ENCODE measurements at places on chromosomes 1 and 21.

- no peak for DNase-seq
Observed at GRCh38 chr21:45874716-45875415, 106.7 kb upstream of the COL6A1 start.

DNA sequence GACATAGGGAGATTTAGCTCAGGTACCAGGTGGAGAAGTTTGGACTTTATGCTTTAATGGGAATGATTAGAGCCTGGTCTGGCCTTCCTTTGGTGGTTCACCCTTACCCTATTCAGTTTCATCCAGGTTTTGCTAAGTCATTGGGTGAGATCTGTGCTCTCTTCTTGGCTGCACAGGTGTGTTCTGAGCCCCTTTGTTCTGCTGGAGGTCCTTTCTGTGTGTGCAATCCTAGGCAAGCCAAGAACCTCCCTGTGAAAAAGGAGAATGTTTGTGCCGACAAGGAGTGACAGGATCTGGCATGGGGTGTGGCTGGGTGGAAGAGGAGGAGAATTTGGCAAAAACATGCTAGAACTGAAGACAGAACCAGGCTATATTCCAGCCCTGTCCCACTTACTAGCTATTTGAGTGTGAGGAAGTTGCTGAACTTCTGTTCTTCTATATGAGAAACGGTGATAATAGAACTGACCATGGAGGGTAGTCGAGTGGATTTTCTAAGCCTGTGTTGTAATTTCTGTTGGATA lies 4.6 kb downstream of the GSTM5 start:
- no peak for DNase-seq

- no peak for DNase-seq
Observed at GRCh38 chr1:63463248-63463647, 59.8 kb downstream of the ITGB3BP start.

DNA sequence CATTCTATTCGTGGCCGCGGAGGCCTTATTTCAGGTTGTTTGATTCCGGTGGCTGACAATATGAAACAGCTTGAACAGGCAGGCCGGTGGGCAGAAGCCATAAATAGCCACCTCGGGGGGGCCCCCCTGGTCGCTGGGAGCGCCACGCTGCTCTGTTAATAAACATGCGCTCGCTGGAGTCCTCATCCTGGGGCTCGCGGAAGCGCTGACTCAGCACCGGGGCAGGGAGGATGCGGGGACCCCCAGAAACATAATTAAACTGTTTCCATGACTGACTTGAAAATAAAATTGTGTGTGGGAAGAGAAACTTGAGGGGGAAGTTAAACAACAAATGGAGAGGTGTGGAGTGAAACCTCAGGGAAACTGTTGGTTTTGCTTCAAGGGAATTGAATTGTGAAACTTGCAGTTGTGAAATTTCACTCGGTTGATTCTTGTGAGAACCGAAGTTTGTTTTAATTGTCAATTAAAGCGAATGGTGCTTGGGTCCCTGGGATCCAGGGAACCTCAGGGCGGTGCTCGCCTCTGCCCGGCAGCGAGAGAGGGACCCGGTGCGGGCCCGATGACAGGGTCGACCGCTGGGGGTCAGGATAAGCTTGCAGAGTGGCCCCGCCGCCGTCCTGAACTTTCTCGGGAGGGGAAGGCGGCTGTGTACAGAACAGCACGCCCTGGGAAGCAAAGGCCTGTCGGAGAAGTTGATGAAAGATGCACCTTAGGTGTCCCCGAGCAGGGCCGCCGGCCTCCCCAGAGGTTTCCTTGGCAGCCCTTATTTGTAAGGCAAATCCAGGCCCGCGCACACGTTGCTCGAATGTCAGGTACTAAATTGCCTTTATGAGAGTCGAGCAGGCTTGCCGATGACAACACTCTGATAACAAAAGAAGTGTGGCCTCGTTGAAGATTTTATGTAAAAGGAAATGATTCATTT lies 176.9 kb upstream of the LMO4 start:
- DNase-seq, result no peak

- DNase-seq, result peak; percentile 84
Observed at GRCh38 chr1:198876371-198876871, 237.6 kb downstream of the PTPRC start.

DNA sequence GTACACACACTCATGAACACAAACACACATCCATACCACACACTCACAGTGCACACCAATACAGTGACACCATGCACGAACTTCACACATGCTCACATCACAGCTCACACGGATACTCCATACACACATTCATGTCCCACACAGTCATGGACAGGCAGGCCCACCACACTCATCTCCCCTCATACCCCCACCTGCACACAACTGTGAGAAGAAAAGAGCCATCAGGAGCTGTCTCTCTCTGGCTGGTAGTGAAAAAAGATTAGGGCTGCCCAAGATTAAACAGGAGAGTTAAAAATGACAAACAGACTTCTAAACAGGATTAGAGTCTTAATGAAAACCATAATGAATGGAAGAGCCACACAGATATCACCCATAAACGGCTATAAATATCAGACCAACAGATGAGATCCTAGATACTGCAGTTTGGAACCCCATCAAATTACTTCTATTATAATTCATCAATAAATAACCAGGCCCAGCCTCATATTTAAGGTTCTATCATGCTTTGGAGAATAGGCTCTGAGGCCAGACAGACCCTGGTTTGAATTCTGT lies 122.3 kb downstream of the PLXNA2 start:
- no peak for DNase-seq

DNA sequence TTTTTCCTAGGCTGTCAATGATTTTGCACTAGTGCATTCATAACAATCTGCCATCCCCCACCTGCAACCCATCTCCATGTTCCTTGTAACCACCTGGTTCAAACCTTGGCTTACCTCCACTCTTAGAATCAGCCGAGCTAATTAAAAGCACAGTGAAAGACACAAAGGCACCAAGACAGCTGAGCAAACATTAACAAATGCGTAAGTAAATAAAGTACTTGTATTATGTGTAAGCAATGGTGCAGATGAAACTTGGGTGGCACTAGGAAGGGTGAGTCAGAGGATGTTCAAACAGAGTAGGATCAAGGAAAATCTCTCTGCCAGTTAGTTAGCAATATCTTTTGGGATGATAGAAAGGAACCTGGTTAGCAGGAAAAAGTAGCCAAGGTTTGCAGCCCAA lies 5.1 kb upstream of the FOXJ3 start:
- DNase-seq, result peak; percentile 99

- DNase-seq, result no peak
Observed at GRCh38 chr1:67515324-67516080, 85.3 kb upstream of the SERBP1 start.

GRCh38 chr1:8384088-8384487 lies 66.2 kb downstream of the SLC45A1 start:
- no peak for DNase-seq

DNA sequence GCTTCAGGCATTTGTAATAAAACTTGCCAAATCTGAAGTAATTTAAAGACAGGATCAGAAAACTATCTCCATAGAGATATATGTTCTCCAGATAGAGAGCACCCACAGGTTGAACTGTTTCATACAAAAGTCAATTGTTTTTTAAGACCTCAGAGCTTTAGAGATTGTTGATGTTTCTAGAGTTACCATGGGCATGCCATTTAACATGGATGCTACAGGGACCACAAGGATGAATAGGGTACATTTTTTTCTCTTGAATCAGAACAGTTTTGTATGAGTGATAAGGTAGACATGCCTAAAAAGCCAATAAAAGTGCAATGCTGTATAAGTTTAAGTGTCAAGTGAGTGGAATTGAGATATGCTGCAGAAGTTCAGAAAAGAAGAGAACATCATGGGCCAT lies 511.0 kb upstream of the CAMK1G start:
- DNase-seq, result no peak

DNA sequence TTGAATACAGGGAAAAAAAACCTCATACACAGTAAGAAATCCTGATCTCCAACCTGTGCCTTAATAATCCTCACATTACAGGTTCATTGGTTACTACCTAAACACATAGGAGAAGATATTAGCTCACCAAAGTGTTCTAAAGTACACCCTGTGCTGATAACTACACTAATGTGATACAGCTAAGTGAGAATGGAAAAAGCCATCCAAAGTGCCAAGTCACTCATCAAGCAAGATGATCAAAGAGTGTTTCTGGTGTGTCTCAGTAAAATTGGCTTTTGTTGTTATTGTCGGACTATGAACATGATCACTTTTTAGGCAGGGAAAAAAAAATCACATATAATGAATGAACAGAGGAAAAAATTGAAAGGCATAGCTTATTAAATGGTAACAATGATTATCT lies 31.4 kb downstream of the EPS15 start:
- DNase-seq, result no peak

- DNase-seq, result no peak
Observed at GRCh38 chr1:229040630-229041358, 230.1 kb upstream of the RAB4A start.

GRCh38 chr21:39934895-39935294 lies 67.7 kb downstream of the PCP4 start:
- DNase-seq, result no peak

- no peak for DNase-seq
Observed at GRCh38 chr1:33687000-33687399, 176.9 kb upstream of the HMGB4 start.

- DNase-seq, result no peak
Observed at GRCh38 chr1:7378346-7379130, 392.6 kb upstream of the VAMP3 start.

DNA sequence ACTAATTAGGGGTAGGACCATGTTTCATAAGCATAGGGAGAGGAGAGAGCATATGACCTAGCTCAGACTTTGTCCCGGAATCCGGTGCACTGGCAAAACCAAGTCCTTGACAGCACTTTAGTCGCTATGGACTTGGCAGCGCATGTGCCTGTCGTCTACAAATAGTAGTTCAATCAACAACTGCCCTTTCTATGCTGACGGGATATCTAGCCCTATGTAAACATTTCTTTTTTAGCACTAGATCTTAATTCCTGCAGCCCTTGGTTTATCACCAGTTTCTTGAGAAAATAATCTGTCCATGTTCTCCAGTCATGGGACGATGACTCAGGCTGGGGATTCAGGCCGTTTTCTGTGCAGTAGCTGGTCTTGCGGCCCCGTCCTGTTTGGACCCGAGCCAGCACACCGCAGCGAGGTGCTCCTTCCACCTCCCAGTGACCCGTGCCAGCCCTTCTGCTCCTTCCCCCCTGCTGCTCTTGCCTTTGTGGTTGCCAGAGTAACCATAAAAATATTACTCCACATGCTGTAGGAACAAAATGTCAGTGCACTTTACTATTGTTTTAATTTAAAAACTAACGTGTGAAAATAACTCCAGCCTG lies 8.6 kb upstream of the MT1HL1 start:
- DNase-seq, result no peak

- no peak for DNase-seq
Observed at GRCh38 chr1:167207940-167208623, 12.6 kb upstream of the POU2F1 start.

GRCh38 chr1:219574484-219575087 lies 38.3 kb downstream of the ZC3H11B start:
- no peak for DNase-seq

DNA sequence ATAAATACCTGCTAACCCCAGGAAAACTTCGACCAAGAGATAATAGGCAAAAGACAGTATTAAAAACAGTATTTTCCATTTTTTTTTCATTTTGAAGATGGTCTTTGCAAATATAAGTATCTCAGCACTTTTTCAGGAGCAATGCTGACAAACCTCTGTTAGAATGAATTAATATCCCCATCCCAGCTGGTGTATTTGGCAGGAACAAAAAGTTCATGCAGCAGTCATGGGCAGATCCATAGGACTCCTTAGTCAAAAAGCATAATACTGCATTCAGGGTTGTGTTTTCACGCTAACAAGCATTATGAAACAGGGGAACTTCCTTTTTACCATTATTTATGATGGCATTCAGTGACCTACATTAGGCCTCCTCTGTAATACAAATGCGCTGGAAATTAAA lies 344.0 kb downstream of the ST6GALNAC3 start:
- DNase-seq, result no peak

GRCh38 chr1:41919764-41920397 lies 1.2 kb upstream of the HIVEP3 start:
- no peak for DNase-seq

GRCh38 chr1:171267391-171267790 lies 19.1 kb downstream of the FMO1 start:
- no peak for DNase-seq

GRCh38 chr1:54683453-54683852 lies 32.2 kb upstream of the TTC4 start:
- DNase-seq, result no peak

GRCh38 chr1:90007979-90008404 lies 13.1 kb downstream of the ZNF326 start:
- DNase-seq, result no peak

- DNase-seq, result no peak
Observed at GRCh38 chr1:33094971-33095604, 14.1 kb downstream of the AZIN2 start.

DNA sequence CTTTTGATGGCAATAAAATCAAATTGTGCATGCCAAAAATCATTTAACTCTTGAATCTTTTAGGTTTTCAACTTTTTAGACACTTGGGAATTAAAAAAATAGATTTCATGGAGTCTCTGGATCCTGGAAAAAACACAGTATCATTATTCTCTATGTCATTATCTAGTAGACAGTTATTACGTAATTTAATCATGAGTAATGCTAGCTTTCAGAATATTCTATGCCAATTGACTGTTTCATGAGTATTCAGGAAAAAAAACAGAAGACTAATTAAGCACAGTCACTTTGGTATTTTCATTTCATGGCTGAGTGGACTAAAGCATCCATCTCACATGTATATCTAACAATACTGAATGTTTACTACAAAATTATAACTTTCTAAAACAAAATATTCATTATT lies 44.0 kb downstream of the ODF2L start:
- DNase-seq, result no peak

- no peak for DNase-seq
Observed at GRCh38 chr21:17440969-17441368, 71.9 kb upstream of the CXADR start.

- DNase-seq, result no peak
Observed at GRCh38 chr1:229886636-229887035, 180.4 kb upstream of the GALNT2 start.

DNA sequence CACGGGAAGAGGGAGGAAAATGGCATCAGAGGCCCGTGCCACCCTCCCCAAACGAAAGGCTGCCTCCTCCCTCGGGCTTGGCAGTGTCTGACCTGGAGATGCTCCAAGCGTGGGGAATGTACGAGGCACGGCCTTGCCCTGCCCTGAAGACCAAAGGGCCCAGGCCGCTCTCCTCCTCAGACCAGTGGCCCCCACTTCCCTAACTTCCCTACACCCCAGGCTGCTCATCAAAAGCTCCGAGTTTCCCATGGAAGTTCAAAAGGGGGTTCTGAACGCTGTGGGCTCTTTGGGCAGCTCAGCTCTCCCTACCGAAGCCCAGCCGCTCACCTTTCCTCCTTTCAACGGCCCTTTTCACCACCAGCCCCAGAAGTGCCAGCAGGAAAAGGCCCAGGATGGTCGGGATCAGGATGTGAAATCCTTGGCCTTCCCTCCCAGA lies 11.8 kb downstream of the FCMR start:
- no peak for DNase-seq

DNA sequence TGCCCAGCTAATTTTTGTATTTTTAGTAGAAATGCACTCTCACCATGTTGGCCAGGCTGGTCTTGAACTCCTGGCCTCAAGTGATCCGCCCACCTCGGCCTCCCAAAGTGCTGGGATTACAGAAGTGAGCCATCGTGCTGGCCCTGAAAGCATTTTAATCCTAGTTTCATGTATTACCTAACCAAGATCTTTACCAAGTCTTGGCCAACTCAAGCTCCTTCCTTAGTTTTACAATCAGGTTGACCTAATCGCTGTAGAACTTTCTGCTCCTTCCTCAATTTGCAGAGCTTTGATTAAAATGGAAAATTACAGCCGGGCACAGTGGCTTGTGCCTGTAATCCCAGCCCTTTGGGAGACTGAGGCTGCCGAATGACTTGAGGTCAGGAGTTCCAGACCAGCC lies 3.2 kb upstream of the TMEM63A start:
- no peak for DNase-seq

GRCh38 chr1:207628776-207629175 lies 16.2 kb upstream of the CR1L start:
- DNase-seq, result no peak
